ENCODE measurements at places on chromosomes 4 and X. TPM values are rescaled to one million over a fixed set of nuclear protein-coding genes. Genes with fewer than 3 reads are reported as not detected.

DNA sequence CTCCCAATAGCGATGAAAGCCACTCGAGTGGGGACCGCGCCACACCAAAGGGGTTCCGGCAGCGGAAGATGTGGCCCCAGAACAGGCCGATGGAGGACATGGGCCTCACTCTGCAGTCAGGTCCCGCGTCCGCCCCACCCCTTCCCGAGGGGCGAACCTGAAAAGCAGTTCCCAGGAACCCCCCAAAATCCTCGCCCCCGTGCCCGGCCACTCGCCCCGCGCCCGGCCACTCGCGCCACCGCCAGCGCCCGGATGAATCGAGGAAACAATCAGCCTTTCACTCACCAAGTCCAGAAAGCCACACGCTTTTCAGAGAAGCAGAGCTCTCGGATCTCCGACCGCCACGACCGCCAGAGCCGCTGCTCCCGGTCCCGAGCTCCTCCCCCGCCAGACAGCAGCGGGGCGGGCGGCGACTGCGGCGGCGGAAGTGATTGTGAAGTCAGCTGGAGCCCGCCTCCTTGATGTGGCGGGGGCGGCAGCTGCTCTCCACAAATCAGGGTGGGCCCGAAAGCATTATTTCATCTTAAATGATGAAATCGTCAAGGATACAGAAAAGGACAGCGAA, at the start of gene PJA1:
Gene PJA1 (minus strand): TSS at position 367 of the 565 bp plus-strand sequence. CDS start 2,380 bp downstream, outside the sequence.
- no peak for DNase-seq

- DNase-seq = peak; percentile 58
Observed at GRCh38 chrX:42530027-42530426, 247.9 kb downstream of the PPP1R2C start.

UNC5C gene
- 2.8 TPM for total RNA-seq

RS1 gene
- total RNA-seq = not detected
